ENCODE measurements at places on chromosomes 7 and 10. TPM values are rescaled to one million over a fixed set of nuclear protein-coding genes. Genes with fewer than 3 reads are reported as not detected.

The TMEM229A gene
- total RNA-seq = not detected

The TBXAS1 gene
- 11.9 TPM for total RNA-seq

The OR13A1 gene
- 0.21 TPM for total RNA-seq

The HABP2 gene
- total RNA-seq = 0.09 TPM

The SLC26A5 gene
- 0.19 TPM for total RNA-seq

The CPA2 gene
- total RNA-seq = not detected

The ING3 gene
- total RNA-seq = 13.2 TPM

The STEAP1B gene
- total RNA-seq = 0.29 TPM

The RASA4B gene
- total RNA-seq = 2.2 TPM

The ENO4 gene
- not detected for total RNA-seq

The PRSS1 gene
- not detected for total RNA-seq

The SLC37A3 gene
- 21.3 TPM for total RNA-seq

The EBLN1 gene
- not detected for total RNA-seq

The C10orf67 gene
- 0.27 TPM for total RNA-seq

The NRG3 gene
- 0.19 TPM for total RNA-seq

The CAMK2G gene
- total RNA-seq = 27.8 TPM

The EN2 gene
- under 0.01 TPM for total RNA-seq

The DRGX gene
- total RNA-seq = not detected

The EGFR gene
- 66.1 TPM for total RNA-seq

The ZNF487 gene
- total RNA-seq = 3.8 TPM

The VIPR2 gene
- total RNA-seq = 0.35 TPM

The ZNF804B gene
- total RNA-seq = not detected

The TMEM270 gene
- total RNA-seq = not detected
